ENCODE measurements at places on chromosomes 4 and X.

DNA sequence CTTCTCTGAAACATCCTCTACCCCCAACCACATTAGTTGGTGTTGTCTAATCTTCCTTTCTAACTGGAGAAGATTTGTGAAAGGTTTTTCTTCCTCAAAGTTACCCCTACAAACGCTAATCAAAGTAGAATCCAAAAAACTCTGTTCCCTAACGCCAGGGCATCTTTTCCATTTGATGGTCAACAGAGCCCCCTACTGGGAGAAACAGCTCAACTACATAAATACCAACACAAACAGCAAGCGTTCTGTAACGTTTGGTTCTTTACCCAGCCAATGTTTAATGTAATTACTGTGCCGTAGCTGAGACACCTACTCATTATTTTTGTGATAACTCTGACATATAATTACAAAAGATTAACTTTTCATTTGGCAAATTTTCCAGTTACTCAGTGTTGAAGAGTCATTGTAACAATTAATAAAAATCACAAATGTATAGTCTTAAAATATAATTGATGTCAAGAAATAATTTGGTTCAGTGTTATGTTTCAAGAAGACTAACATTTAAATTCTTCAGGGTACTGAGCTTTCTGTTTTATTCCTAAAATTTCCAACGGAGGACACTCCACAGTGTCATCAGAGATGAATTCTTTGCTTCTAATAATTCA, 94.9 kb upstream of the TBC1D9 start:
- peak; percentile 35 for DNase-seq

DNA sequence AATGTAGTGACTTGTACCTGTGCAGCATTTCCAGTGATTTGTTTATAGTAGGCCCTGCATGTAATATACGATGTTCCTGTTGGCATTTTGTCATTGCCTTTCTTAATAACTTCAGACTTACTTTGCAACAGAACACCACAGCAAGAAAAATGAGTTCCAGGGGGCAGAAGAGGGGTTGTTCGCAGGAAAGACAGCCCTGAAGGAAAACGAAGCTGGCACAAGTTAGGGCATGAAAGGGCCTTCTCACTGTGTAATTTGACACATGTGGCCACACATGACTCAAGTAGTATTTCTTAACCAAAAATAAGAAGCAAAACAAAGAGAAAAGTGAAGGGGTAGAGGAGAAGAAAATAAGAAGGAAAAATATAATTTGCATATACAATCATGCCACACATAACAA, 265.8 kb upstream of the SMIM31 start:
- DNase-seq, result no peak

DNA sequence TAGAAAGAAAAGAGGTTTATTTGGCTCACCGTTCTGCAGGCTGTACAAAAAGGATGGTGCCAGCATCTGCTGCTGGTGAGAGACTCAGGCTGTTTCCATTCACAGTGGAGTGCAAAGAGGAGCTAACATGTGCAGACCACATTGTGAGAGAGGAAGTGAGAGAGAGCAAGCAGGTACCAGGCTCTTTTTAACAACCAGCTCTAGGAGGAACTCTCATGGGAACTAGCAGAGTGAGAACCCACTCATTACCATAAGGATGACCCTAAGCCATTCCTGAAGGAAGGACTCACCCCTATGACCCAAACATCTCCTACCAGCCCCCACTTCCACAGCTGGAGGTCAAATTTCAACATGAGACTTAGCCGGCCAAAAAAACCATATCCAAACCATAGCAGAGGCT, 158.6 kb upstream of the ADGRL3 start:
- no peak for DNase-seq

DNA sequence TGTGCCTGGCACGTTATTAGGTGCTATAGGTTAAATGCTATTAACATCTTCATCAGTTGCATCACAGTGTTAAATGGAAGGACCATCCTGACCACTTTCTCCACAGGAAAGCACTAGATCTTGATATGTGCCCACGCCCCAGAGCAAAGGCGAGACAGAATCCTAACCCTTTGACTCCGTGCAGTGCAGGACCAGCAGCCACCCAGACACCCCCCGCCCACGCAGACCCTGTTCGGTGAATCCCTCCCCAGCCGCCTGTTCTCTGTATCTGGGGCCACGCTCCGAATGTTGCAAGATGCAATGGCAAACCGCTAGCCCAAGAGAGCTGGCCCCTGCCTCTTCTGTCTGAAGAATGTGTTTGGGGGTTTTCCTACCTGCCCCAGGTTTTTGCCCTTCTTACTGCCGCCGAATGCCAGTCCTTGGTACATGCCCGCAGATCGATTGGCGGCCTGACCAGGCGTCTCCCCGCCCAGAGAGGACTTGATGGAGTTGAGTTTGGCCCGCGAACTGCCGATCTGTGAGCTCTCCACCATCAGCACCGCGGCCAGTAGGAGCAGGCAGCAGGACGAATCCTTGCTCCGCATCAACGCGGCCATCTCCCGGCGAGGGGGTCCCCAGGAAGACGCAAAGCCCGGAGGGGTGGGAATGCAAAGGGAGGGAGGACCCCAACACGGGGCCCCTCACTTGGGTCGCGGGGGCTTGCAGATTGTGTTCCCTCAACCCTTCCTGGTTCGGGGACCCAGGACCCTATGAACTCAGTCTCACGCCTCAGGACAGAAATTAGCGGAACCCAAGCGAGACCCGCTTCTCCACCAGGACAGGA, 906 bp downstream of the DKK2 start:
- no peak for DNase-seq

GRCh38 chr4:152784490-152785350, 5.0 kb downstream of the ARFIP1 start:
- no peak for DNase-seq

GRCh38 chr4:1502976-1503375, 96.7 kb upstream of the NKX1-1 start:
- DNase-seq, result peak; percentile 5

- DNase-seq, result no peak
Measured at GRCh38 chrX:46547857-46548256, 2.6 kb upstream of the ZNF674 start.

- DNase-seq, result no peak
Measured at GRCh38 chrX:9878146-9878820, 88.9 kb upstream of the CLDN34 start.

DNA sequence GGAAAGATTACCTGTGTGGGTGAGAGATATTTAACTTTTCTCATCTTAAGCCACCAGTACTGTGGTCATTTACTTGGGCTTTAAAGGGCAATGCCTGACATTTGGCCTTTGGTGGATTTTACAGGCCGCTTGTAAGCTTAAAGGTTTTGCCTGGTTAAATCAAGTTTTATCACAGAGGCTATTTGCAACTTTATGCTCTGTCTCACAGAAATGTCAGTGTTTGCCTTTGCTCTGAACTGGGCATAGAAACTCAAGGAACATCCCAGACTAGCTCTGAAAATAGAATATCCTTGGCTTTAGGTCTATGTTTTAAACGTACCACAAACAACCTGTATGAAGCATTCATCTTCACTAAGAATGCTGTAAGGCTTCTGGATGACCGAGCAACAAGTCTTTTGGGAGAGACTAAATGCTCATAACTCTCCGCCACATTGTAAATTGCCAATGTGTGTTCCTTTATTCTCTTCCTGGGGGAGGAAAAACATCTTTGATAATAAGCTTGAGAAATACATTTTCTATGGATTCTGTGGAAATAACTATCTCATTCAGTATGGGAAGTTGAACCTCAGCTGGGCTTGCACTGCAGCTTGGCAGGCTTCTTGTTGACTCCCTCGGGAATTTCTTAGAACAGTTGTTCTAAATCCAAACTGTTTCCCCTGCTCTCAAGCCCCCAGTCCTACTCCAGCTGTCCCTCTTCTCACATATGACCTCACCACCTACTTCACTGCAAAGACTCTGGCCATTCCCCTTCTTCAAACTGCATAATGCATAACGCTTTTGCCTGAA, 105.8 kb upstream of the WDR44 start:
- no peak for DNase-seq

Measured in CD4-positive, alpha-beta T cell treated with Interleukin-15 for 1 hour (primary cell).